ENCODE measurements at places on chromosomes 16 and 17. TPM values are rescaled to one million over a fixed set of nuclear protein-coding genes. Genes with fewer than 3 reads are reported as not detected.

- H3K27me3 ChIP-seq, result no peaks in the 10 kb centered on the region
- no peaks in the 10 kb centered on the region for H3K36me3 ChIP-seq
- H3K4me3 ChIP-seq, result no peak overlapping the region
- DNase-seq, result no peak
These were observed 50.6 kb upstream of the TANGO6 start for GRCh38 chr16:68792465-68793324.

Gene NSRP1
- total RNA-seq, result 20.3 TPM

- DNase-seq, result no peak
- no peaks in the 10 kb centered on the region for H3K27me3 ChIP-seq
- H3K4me1 ChIP-seq, result peaks cover 16% of the 10 kb centered on the region
- H3K4me3 ChIP-seq, result no peak overlapping the region
- H3K36me3 ChIP-seq, result no peaks in the 10 kb centered on the region
These were observed 84.8 kb upstream of the TNRC6C start for GRCh38 chr17:77873500-77874302.

DNA sequence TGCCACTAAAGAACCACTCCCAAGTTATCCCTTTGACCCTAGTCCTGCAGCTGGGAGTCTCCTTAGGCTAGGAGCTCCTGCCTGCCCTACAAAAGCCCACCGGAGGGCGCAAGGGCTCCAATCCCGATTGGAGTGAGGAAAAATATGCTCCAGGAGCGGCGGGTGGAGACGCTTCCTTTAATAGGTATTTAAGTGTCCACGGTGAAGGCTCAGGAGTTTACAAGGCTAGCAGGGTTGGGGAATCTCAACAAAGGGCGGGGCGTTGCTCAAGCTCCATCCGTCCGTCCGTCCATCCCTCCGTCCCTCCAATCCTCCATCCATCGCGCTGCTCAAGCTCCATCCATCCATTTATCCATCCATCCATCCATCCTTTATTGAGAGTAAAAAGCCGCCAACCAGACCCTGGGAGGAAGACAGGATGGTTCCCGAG lies 556 bp upstream of the SPNS1 start:
- H3K4me1 ChIP-seq, result peaks cover 4% of the 10 kb centered on the region
- H3K27me3 ChIP-seq, result no peaks in the 10 kb centered on the region
- H3K27ac ChIP-seq, result peak overlapping the region; percentile 56
- no peak for DNase-seq
- H3K36me3 ChIP-seq, result no peaks in the 10 kb centered on the region

Gene SLC22A31
- not detected for total RNA-seq

Gene SCNN1B
- total RNA-seq, result 0.49 TPM

GRCh38 chr16:53071748-53072301 lies 17.0 kb downstream of the CHD9 start:
- peak overlapping the region; percentile 78 for H3K27ac ChIP-seq
- peaks cover 55% of the 10 kb centered on the region for H3K4me1 ChIP-seq
- H3K36me3 ChIP-seq, result peaks cover 3% of the 10 kb centered on the region
- DNase-seq, result no peak
- H3K4me3 ChIP-seq, result peak overlapping the region; percentile 52

Gene NPIPB9
- 1.6 TPM for total RNA-seq

Gene CHTF18
- total RNA-seq, result 76.0 TPM

- peak; percentile 9 for DNase-seq
- H3K27me3 ChIP-seq, result no peaks in the 10 kb centered on the region
- no peaks in the 10 kb centered on the region for H3K4me1 ChIP-seq
- no peak within 1 kb of the TSS for H3K4me3 ChIP-seq
- H3K27ac ChIP-seq, result no peak within 1 kb of the TSS
These were observed at the start of gene DNASE1 for GRCh38 chr16:3654249-3654991. TSS of gene DNASE1 (plus strand) at chr16:3654691. CDS start at chr16:3655374, 683 bp downstream.

Gene FKBP10
- total RNA-seq, result 3.8 TPM

DNA sequence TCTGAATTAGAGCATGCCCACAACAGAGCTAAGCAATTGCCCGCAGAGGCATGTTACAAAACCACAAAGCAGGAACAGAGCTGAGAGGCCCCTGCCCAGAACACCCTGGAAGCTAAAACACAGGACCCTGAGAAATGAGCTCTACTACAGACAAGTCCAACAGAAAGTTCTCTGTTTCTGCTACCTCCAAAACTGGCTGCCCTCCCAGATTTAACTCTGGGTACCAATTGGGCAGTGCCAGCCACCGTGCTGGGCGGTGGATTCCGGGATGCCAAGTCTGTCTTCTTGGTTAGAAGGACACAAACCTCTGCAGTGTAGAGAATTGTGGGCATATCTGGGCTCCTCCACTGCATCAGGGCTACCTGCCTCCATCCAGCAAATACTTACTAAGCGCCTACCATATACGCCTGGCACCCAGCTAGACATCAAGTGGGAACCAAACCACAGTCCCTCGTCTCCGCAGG lies 1.0 kb downstream of the CMTM4 start:
- no peak overlapping the region for H3K4me3 ChIP-seq
- H3K36me3 ChIP-seq, result no peaks in the 10 kb centered on the region
- H3K27me3 ChIP-seq, result no peaks in the 10 kb centered on the region
- H3K4me1 ChIP-seq, result no peaks in the 10 kb centered on the region
- DNase-seq, result no peak
- H3K27ac ChIP-seq, result no peak overlapping the region

GRCh38 chr17:8599351-8600011 lies 31.0 kb downstream of the MYH10 start:
- no peaks in the 10 kb centered on the region for H3K36me3 ChIP-seq
- H3K4me3 ChIP-seq, result no peak overlapping the region
- no peak for DNase-seq

DNA sequence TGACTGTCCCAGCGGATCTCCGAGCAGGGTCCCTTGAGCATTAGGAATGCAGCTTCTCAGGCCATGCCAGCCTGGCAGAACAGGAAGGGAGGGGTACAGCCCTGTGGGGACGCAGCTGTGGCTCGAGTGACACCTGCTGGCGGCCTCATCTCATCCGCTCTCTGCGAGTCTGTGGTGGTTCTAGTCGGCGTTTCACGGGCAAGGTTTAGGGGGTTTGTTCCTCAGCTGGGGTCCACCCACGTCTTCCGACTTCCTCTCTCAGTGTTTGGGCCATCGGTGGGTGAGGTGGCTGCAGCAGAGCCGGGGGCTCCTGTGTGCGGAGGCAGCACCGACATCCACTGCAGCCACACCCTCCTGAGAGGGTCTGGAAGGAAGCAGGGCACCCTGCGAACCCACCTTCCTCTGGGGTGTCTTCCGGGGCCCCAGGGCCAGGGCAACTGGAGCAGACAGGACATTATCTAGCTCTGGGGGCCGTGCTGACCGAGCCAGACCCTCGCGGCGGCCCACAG lies 33.3 kb downstream of the JPH3 start:
- no peaks in the 10 kb centered on the region for H3K27me3 ChIP-seq
- no peak for DNase-seq
- H3K4me3 ChIP-seq, result no peak overlapping the region
- H3K27ac ChIP-seq, result no peak overlapping the region
- H3K4me1 ChIP-seq, result no peaks in the 10 kb centered on the region
- no peaks in the 10 kb centered on the region for H3K36me3 ChIP-seq

Gene SLFN13
- total RNA-seq, result 64.4 TPM

Gene KAT8
- total RNA-seq, result 46.5 TPM

GRCh38 chr16:11990702-11991390 lies 14.3 kb downstream of the SNX29 start:
- H3K4me1 ChIP-seq, result peaks cover 7% of the 10 kb centered on the region
- DNase-seq, result no peak
- H3K4me3 ChIP-seq, result no peak overlapping the region
- no peaks in the 10 kb centered on the region for H3K27me3 ChIP-seq
- peaks cover 15% of the 10 kb centered on the region for H3K36me3 ChIP-seq

Gene CASKIN2
- 0.80 TPM for total RNA-seq

Gene C16orf92
- total RNA-seq, result not detected

Gene KAT7
- 40.1 TPM for total RNA-seq

Gene TPSG1
- total RNA-seq, result not detected

DNA sequence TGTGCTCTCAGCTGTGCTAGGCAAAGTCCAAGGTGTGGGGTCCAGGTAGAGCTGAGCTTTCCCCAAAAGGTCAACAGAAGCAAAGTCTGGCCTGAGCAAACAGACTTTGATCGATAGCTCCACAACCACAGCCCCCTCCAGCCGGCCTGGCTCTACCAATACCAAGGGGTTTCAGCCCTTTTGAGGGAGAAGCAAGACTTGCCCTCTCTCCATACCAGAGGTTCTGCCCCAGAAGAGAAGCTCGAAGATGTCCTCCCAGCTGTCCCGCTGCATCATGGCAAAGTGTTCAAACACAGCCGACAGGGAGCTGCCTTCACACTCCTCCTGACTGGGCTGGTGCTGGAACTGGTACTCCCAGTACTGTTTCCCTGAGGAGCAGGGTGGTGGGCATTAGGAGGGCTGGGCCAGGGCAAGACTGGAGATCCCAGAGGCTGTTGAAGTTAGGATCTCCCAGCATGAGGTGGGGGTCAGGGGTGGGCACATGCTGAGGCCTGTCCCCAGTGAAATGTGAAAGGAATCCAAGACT lies 1.7 kb downstream of the VTN start:
- DNase-seq, result no peak
- H3K36me3 ChIP-seq, result no peaks in the 10 kb centered on the region
- H3K27ac ChIP-seq, result no peak overlapping the region
- peaks cover 7% of the 10 kb centered on the region for H3K4me1 ChIP-seq
- H3K27me3 ChIP-seq, result no peaks in the 10 kb centered on the region

DNA sequence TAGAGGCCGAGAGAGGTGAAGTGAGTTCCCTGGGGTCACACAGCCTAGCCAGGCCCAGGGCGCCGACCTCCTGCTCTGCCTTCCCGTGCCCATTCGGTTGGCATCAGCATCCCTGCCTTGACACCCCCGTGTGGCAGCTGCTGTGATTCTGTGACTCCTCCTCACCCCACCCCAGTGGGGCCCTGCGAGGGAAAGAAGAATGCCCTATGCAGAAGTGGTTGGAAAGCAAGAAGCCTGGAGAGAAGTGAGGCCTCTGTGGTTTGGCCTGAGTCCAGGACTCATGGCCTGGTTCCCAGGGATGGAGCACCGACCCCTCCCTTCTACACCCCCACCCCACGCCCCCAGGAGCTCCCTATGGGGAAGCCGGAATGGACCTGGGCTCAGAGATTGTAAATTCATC lies 296.2 kb downstream of the SEC14L1 start:
- H3K27ac ChIP-seq, result peak overlapping the region; percentile 59
- no peaks in the 10 kb centered on the region for H3K27me3 ChIP-seq
- DNase-seq, result no peak
- H3K4me1 ChIP-seq, result peaks cover 88% of the 10 kb centered on the region
- H3K36me3 ChIP-seq, result peaks cover 6% of the 10 kb centered on the region

Gene FA2H
- 0.27 TPM for total RNA-seq

DNA sequence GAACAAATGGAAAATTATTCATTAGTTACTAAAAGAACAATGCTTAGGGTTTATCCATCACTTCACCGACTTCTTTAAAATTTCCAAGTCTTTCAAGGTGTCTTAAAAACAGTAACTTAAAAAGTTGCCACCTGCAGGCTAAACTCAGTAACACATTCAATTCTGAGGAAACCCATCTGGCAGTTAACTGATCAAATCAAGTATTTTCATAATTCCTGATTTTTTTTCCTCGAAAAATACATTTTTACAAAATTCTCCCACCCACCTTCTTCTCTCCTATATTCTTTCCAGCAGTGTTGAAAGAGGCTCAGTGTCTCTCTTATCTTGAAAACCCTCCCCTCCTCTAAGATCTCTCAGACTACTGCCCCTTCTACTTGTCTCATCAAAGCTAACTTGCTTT lies 29.9 kb downstream of the PARN start:
- no peak for DNase-seq
- no peak overlapping the region for H3K27ac ChIP-seq
- H3K4me3 ChIP-seq, result no peak overlapping the region
- H3K4me1 ChIP-seq, result no peaks in the 10 kb centered on the region
- H3K27me3 ChIP-seq, result no peaks in the 10 kb centered on the region

- no peaks in the 10 kb centered on the region for H3K36me3 ChIP-seq
- no peak for DNase-seq
- no peak overlapping the region for H3K27ac ChIP-seq
- no peak overlapping the region for H3K4me3 ChIP-seq
- H3K27me3 ChIP-seq, result no peaks in the 10 kb centered on the region
These were observed 690.5 kb upstream of the SOX9 start for GRCh38 chr17:71430281-71430680.

- no peaks in the 10 kb centered on the region for H3K36me3 ChIP-seq
- H3K4me3 ChIP-seq, result no peak overlapping the region
These were observed 3.9 kb upstream of the KCNG4 start for GRCh38 chr16:84243732-84244131.

GRCh38 chr17:65698381-65699061 lies 137.1 kb upstream of the AXIN2 start:
- no peaks in the 10 kb centered on the region for H3K27me3 ChIP-seq
- H3K36me3 ChIP-seq, result no peaks in the 10 kb centered on the region
- no peaks in the 10 kb centered on the region for H3K4me1 ChIP-seq

DNA sequence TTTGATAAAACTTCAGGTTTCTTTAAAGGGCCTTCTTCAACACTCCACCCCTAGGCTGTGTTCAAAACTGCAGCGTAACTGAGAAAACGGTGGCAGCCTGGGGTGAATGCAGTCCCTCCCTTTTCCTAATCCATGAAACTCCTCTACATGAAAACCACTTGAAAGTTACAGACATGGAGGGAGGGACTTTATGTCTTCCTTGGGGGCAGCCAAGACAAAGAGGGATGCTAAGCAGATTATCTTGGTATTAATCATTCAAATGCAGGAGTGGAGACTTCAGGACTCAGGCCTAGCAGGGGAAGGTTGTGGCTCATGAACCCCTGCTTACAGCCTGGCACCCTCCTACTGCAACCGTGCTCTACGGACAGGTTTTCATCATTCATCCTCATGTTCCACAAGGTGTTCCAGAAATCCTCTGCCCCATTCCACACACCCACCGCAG lies 46.8 kb downstream of the RNF112 start:
- peaks cover 5% of the 10 kb centered on the region for H3K4me1 ChIP-seq
- no peaks in the 10 kb centered on the region for H3K36me3 ChIP-seq
- no peak overlapping the region for H3K4me3 ChIP-seq
- no peak for DNase-seq
- H3K27me3 ChIP-seq, result no peaks in the 10 kb centered on the region

- no peak for DNase-seq
- H3K36me3 ChIP-seq, result no peaks in the 10 kb centered on the region
- no peaks in the 10 kb centered on the region for H3K27me3 ChIP-seq
These were observed 1056.3 kb upstream of the EEF2KMT start for GRCh38 chr16:6153901-6154300.

Gene CFAP52
- total RNA-seq, result not detected

- H3K27ac ChIP-seq, result no peak overlapping the region
- no peaks in the 10 kb centered on the region for H3K36me3 ChIP-seq
- no peak overlapping the region for H3K4me3 ChIP-seq
- no peak for DNase-seq
- no peaks in the 10 kb centered on the region for H3K27me3 ChIP-seq
These were observed 44.0 kb downstream of the ZCCHC14 start for GRCh38 chr16:87448866-87449265.

GRCh38 chr16:68367030-68367429 lies 56.2 kb downstream of the PRMT7 start:
- peaks cover 42% of the 10 kb centered on the region for H3K4me1 ChIP-seq
- no peaks in the 10 kb centered on the region for H3K36me3 ChIP-seq

- no peak for DNase-seq
- H3K4me3 ChIP-seq, result no peak overlapping the region
These were observed 28.5 kb downstream of the ST6GALNAC1 start for GRCh38 chr17:76614912-76615617.

- DNase-seq, result no peak
- H3K27ac ChIP-seq, result peak overlapping the region; percentile 72
- no peaks in the 10 kb centered on the region for H3K27me3 ChIP-seq
- H3K4me1 ChIP-seq, result peaks cover 19% of the 10 kb centered on the region
These were observed 13.4 kb downstream of the SNX20 start for GRCh38 chr16:50667497-50668367.

Data from GM12878 (cell line).